NCI-H1436 treated with DMSO at 0.1 percent for 48 hours (cell line): ENCODE measurements at places on chromosomes 7 and 10.

GRCh38 chr10:133237241-133237587, 441 bp upstream of the VENTX start:
- no peak for DNase-seq

- no peak for DNase-seq
Measured at GRCh38 chr10:26944261-26944882, 83.6 kb upstream of the ABI1 start.

- no peak for DNase-seq
Measured at GRCh38 chr10:98150544-98150943, 16.1 kb downstream of the R3HCC1L start.

- DNase-seq = no peak
Measured at GRCh38 chr7:76346097-76346496, 12.7 kb downstream of the YWHAG start.

DNA sequence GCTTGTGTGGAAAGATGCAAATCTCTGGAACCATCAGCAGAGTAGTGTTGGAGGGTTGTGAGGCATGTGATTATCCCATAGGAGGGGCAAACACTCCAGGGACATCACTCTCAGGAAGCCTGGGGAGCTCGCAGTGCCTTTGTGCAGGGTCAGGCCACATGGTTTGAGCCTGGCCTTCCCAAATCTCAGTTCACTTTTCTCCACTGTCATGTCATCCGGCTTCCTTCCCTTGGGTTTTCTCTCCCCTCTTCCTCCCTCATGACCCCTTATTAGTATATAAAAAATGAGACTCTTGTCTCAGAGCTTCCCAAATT, 20.4 kb downstream of the TSPAN14 start:
- DNase-seq = no peak

DNA sequence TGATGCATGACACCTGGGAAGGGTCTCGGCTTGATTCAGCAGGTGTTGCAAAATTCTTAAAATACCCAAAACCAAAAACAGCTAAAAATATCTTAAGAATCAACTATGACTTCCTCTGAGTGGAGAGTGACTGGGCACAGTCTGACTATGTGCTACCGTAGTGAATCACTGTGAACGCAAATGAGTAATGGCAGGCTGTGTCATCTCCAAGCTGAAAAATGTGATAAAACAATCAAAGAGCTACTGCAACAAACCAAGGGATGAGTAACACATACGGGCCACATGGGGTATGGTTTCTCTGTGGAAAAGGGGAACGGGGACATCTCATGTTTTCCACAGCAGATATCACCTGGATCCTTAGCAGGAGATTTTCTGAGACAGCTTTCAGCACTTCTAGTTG, 127.5 kb downstream of the ABCA13 start:
- DNase-seq = no peak

GRCh38 chr7:53596230-53596629, 560.8 kb downstream of the POM121L12 start:
- DNase-seq = no peak

DNA sequence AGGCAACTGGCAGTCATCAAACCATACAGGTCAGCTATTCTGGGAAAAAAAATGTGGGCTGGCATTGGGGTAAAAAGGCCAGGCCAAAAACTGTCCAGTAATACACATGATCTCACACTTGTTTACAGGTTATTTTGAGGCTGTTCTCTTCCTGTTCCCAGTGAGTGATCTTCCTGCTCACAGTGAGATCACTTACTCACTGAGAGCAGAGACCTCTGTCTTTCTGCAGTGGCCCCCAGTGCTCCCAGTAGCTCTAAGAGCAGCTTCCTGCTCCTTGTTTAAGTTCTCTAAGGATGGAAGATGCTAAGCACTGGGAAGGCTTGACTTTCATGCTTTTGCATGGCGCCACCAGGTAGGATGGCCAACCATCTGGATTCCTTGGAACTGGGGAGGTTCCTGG, 93.5 kb upstream of the KIAA1217 start:
- DNase-seq = no peak

DNA sequence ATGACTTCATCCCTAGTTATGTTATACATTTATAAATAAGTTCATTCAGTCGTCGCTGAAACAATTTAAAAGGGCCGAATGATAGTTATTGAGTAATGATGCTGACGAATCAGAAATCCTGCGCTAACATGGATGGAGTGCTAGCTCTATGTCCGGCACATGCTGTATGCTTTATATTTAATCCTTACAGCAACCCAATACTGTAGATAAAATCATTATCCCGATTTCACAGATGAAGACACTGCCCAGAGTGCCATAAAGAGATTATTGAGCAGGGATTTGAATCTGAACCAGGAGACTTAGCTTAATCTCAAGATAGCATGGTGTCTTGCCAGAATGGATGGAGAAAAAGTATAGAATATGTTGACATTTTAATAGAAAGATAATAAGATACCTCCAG, 1.1 kb upstream of the ICA1 start:
- no peak for DNase-seq

- no peak for DNase-seq
Measured at GRCh38 chr7:17033245-17033644, 151.5 kb upstream of the AGR3 start.

DNA sequence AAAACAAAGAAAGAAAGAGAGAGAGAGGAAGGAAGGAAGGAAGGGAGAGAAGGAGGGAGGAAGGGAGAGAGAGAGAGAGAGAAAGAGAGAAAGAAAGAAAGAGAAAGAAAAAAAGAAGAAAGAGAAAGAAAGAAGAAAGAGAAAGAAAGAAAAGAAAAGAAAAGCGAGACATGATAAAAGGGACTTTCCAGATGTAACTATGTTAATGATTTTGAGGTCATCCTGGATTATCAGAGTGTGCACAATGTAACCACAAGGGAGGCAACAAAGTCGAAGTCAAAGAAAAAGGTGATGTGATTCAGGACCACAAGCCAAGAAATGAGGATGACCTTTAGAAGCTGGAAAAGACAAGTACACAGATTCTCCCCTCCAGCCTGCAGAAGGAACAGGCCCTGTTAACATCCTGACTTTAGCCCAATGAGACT, 48.9 kb upstream of the PAX2 start:
- DNase-seq = no peak

- DNase-seq = no peak
Measured at GRCh38 chr10:91521439-91521838, 111.3 kb downstream of the HECTD2 start.

GRCh38 chr7:105764506-105764905, 111.9 kb downstream of the ATXN7L1 start:
- no peak for DNase-seq

DNA sequence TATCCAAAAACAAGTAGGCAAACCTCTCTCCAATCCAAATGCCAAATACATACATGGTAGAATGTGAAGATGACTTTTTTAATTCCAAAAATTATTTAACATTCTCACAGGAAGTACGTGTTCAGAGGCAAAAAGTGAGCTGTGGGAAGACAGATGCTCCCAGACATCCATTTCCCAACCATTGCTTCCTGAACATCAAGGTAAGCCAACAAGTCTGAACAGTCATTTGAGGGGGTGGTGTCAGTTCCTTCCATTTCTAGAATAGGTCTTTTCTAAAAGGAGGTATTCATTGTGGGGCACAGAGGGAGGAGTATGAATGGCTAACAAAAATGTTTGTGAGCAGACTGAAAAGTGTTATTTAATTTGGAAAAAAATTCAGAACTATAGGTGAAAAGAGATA, 49.1 kb downstream of the OSBPL3 start:
- DNase-seq = no peak

- no peak for DNase-seq
Measured at GRCh38 chr7:22485189-22485588, 14.8 kb downstream of the STEAP1B start.

GRCh38 chr7:25707768-25708620, 444.0 kb upstream of the NFE2L3 start:
- DNase-seq = no peak

GRCh38 chr7:7156663-7157062, 25.7 kb upstream of the C1GALT1 start:
- DNase-seq = no peak

GRCh38 chr7:132782777-132783640, 206.7 kb upstream of the PLXNA4 start:
- DNase-seq = no peak

GRCh38 chr7:129865925-129866201, 86.9 kb downstream of the UBE2H start:
- DNase-seq = no peak

- no peak for DNase-seq
Measured at GRCh38 chr10:78540355-78541076, 506.9 kb downstream of the RPS24 start.

GRCh38 chr7:51679358-51679757, 362.7 kb upstream of the COBL start:
- DNase-seq = no peak

GRCh38 chr7:84847790-84848189, 339.1 kb downstream of the SEMA3D start:
- DNase-seq = no peak

GRCh38 chr10:122815458-122815857, 30.2 kb downstream of the CUZD1 start:
- no peak for DNase-seq

DNA sequence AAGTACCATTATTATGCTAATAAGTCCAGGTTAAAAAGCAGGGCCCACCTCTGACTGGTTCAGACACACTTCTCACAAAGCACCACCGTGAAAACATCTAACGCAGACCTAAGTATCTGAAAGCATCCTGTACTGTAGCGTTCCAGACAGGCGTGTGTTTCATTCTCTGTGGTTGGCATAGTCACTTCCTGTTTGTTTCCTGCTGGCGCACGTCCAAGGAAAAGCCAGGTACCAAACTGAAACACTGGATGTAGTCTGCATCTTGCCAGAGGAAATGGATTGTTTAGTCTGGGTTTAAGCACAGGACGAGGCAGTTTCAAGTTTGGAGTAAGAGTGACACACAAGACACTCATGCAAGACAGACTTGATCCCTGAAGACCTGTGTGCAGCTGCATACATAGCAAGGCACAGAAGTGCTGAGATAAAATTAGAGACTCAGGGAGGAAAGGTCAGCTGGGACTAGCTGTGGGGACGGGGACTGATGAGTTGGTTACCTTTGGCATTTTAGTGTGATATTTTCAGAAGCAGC, 23.3 kb downstream of the BPGM start:
- no peak for DNase-seq
